ENCODE measurements at places on chromosomes 11 and 22.

GRCh38 chr11:70729949-70730348, 331.6 kb downstream of the CTTN start:
- no peak for DNase-seq

DNA sequence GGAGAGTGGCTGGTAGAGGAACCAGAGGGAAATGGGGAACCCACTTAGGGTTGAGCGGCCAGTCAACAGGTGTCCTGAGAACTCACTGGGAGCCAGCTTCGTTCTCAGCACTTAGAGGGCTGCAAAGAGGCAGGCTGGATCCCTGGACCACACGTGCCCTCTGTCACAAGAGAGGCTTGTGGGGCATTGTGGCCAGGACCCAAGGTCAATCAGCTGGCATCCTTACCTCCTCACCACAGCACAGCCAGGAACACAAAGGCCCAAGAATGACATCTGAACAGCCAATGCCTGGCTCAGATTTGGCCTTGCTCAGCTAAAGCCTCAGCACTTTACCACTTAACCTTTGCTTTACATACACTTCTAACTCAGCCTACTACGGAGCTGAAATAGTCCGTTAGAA, 7.4 kb downstream of the MAPK8IP1 start:
- no peak for DNase-seq

- DNase-seq = no peak
These were observed 32.3 kb downstream of the ACO2 start for GRCh38 chr22:41501209-41501608.

DNA sequence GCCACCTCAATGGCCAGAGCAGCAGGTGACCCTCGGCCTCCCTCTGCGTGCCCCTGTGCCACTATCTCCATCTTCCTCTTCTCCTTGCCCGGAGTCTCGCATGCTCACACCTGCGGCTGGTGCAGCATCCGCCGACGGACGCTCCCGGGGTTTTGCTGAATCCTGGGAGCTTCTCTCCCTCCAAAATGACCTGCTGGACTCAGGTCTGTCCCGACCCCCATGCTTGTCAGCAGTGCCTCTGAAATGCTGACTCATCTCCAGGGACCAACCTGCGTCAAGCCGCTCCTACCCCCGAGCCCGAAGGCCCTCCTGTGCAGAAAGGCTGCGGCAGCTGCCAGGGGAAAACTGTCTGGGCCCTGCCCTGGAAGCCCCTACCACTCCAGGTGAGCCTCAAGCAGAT, 58.4 kb downstream of the CELSR1 start:
- no peak for DNase-seq

GRCh38 chr11:128521682-128522054, 65.7 kb downstream of the ETS1 start:
- no peak for DNase-seq

- DNase-seq = no peak
These were observed 13.3 kb downstream of the ARHGAP1 start for GRCh38 chr11:46686886-46687795.

GRCh38 chr11:66609721-66610617, 6.5 kb upstream of the RBM14 start:
- DNase-seq = no peak

DNA sequence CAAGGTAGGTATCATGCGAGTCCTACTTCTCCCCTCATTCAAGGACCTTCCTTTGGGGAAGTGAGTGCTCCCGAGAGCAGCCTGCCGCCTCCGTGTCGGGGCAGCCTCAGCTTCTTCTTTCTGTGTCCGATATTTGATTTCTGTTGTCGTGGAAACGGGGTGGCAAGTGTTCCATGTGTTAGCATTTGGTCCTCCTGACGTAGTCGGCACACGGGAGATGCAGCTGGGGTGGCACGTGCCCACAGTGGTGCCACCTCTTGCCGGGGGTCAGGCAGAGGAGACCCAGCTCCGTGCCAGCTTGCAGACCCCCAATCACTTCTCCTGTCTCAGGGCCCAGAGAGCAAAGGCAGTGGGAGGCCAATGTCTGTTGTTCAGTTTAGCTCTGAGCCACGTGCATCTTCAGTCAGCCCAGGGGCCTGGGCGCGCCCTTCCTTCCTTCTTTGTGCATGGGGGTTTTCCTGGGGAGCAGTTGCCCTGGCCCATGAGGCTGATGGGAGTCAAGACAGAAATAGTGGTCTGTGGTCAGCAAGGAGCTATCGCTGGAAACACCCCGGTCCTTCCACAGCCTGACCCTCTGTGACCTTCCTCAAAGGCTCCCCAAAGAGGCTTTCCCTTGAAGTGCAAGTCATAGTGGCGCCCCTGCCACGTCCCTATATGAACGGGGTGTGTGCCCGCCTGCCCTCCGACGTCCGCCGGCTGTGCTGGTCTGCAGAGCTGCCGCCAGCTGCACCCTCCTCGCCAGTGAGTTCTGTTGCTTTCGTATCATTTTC, 44.5 kb downstream of the PARVB start:
- DNase-seq = no peak

GRCh38 chr11:77320351-77320750, 18.9 kb upstream of the GDPD4 start:
- DNase-seq = no peak

- no peak for DNase-seq
These were observed 7.5 kb downstream of the OR6M1 start for GRCh38 chr11:123798513-123799252.

- DNase-seq = no peak
These were observed 27.7 kb downstream of the DGCR2 start for GRCh38 chr22:19094393-19094997.

DNA sequence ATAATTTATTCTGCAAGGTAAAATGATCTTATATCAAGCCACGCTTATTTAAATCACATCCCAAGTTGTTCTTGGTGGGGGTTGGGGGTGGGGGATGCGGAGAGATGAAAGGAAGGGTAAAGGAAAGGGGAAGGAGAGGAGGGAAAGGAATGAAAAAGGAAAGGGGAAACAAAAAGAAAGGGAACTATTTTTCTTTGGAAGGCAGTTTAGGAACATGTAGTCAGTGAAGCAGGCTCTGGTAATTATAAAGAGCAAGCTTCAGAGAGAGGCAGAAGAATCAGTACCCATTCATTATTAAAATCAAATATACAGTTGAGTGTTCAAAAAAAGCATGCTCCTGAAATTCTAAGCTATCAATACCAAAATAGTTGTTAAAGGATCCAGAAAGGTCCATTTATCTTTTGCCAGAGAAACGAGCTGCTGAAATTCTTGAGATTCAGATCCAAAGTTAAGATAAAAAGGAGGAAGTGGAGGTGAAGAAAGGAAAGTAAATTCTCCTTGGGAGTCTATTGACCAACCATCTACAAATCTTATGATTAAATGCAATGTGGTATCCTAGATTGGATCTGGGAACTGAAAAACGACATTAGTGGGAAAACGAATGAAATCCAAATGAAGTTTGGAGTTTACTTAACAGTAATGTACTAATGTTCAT, 107.4 kb downstream of the SGSM3 start:
- DNase-seq = no peak
